HepG2 (cell line): ENCODE measurements at places on chromosomes 2 and 18. TPM values are rescaled to one million over a fixed set of nuclear protein-coding genes. Genes with fewer than 3 reads are reported as not detected.

PLEKHB2 gene
- 78.9 and 110 TPM in 2 replicates for total RNA-seq

DNA sequence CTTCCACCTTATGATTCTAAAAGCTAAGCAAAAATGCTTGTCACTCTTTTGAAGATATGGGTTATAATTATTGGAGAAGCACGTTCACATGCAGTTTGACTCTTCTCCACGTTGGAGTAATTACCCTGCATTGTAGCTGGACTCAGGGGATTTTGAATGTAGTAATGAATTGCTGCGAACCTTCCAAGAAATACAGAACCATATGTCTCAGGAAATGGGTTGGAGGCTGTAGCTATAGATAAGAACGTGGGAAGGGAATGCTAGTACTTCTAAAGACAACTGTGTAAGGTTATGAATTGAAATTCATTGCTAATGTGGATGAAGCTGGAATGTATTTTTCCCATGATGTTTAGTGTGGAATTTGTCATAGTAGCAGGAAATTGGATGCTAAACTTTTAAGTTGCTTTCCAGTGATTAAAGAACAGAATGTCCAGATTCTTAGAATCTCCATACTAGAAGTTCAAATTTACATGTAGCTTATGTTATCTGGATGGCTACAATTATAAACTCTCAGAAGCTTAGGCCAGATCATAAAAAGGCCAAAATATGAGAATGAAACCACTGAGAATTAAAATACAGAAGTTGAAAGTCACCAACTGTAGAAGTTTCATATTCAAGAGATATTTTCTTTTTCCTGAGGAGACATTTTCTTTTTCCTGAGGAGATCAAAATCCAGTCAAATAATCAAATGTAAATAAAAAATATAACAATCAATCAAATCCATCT lies 27.3 kb upstream of the SPOPL start:
- H3K4me3 ChIP-seq: no peak overlapping the region
- DNase-seq: no peak
- no peak overlapping the region for H3K27ac ChIP-seq
- peaks cover 23% of the 10 kb centered on the region for H3K4me1 ChIP-seq
- no peaks in the 10 kb centered on the region for H3K27me3 ChIP-seq

GRCh38 chr18:79637921-79638909 lies 41.4 kb upstream of the CTDP1 start:
- DNase-seq: no peak
- H3K36me3 ChIP-seq: no peaks in the 10 kb centered on the region
- no peak overlapping the region for H3K27ac ChIP-seq
- no peaks in the 10 kb centered on the region for H3K4me1 ChIP-seq
- no peak overlapping the region for H3K4me3 ChIP-seq

- H3K4me1 ChIP-seq: peaks cover 48% of the 10 kb centered on the region
- peak; percentile 41 for DNase-seq
- peaks cover 5% of the 10 kb centered on the region for H3K36me3 ChIP-seq
- no peaks in the 10 kb centered on the region; the same call in 2 of the 3 replicates for H3K27me3 ChIP-seq
- H3K27ac ChIP-seq: peak overlapping the region; percentile 95
These were observed 687 bp downstream of the CTDP1 start for GRCh38 chr18:79680100-79680879.

DHRS9 gene
- not detected in 2 replicates for total RNA-seq

LONRF2 gene
- not detected in 2 replicates for total RNA-seq

EPHA4 gene
- not detected in 2 replicates for total RNA-seq

DNA sequence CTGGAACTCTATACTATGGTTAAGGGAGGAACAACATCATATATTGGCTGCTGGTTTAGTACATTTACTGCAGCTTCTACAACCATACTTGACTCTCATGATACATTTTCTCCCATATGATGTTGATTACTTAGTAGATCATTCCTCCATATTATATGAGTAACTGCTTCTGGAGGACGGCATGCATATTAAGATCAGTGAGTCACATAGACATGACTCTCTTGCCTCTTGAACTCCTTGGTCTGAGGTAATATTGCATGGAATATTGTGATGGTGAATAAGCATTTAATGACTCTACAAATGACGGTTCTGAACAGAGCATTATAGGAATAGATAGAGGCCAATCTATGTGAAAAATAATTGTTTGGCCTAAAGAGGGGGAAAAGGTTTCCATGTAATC lies 418.8 kb upstream of the SPHKAP start:
- H3K4me1 ChIP-seq: no peaks in the 10 kb centered on the region
- H3K4me3 ChIP-seq: no peak overlapping the region
- no peak overlapping the region for H3K27ac ChIP-seq
- H3K36me3 ChIP-seq: no peaks in the 10 kb centered on the region
- no peaks in the 10 kb centered on the region for H3K27me3 ChIP-seq

SELENOI gene
- total RNA-seq: 60.3 and 66.0 TPM in 2 replicates

GRCh38 chr2:102273619-102274211 lies 37.6 kb upstream of the IL1RL1 start:
- no peak overlapping the region for H3K27ac ChIP-seq
- peaks cover 10% of the 10 kb centered on the region; the same call in 2 of the 3 replicates for H3K27me3 ChIP-seq
- no peak overlapping the region for H3K4me3 ChIP-seq
- H3K36me3 ChIP-seq: no peaks in the 10 kb centered on the region
- no peak for DNase-seq
- no peaks in the 10 kb centered on the region for H3K4me1 ChIP-seq
